ENCODE measurements at places on chromosomes 4 and X. TPM values are rescaled to one million over a fixed set of nuclear protein-coding genes. Genes with fewer than 3 reads are reported as not detected.

GRCh38 chrX:100995469-100995868 lies 26.0 kb downstream of the ARL13A start:
- peak overlapping the region; percentile 2 for H3K27ac ChIP-seq
- H3K4me1 ChIP-seq: peaks cover 2% of the 10 kb centered on the region
- H3K27me3 ChIP-seq: no peaks in the 10 kb centered on the region
- no peaks in the 10 kb centered on the region for H3K36me3 ChIP-seq
- peak; percentile 93 for DNase-seq
- H3K4me3 ChIP-seq: no peak overlapping the region

Gene TGIF2LX
- total RNA-seq: not detected

- H3K4me3 ChIP-seq: no peak overlapping the region
- no peaks in the 10 kb centered on the region for H3K36me3 ChIP-seq
- no peaks in the 10 kb centered on the region for H3K27me3 ChIP-seq
- no peaks in the 10 kb centered on the region for H3K4me1 ChIP-seq
Observed at GRCh38 chrX:66654411-66654810, 15.5 kb upstream of the EDA2R start.

Gene ESX1
- not detected for total RNA-seq

DNA sequence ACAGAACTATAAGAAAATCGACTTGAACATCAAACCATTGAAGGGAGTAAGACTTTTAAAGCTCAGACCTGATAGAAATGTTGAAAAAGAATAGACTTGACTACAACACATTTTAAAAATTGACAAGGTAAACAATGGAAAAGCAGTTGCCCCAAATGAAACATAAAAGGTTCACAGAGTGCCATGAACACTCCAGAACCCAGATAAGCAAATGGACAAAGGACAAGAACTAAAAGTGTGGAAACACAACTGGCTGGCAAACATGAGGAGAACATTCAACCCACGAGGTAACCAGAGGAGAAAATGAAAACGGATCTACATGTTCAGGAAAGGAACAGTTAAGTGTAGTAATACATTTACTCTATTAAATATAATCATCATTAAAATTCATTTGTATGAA lies 26.5 kb downstream of the SCARB2 start:
- peaks cover 15% of the 10 kb centered on the region for H3K36me3 ChIP-seq
- H3K27ac ChIP-seq: no peak overlapping the region
- H3K4me1 ChIP-seq: peaks cover 6% of the 10 kb centered on the region
- H3K27me3 ChIP-seq: no peaks in the 10 kb centered on the region

Gene CPE
- 3.6 TPM for total RNA-seq

GRCh38 chrX:39542316-39542715 lies 555.4 kb downstream of the BCOR start:
- no peaks in the 10 kb centered on the region for H3K4me1 ChIP-seq
- no peaks in the 10 kb centered on the region for H3K36me3 ChIP-seq
- no peak overlapping the region for H3K27ac ChIP-seq
- H3K4me3 ChIP-seq: no peak overlapping the region
- H3K27me3 ChIP-seq: peaks cover 4% of the 10 kb centered on the region

DNA sequence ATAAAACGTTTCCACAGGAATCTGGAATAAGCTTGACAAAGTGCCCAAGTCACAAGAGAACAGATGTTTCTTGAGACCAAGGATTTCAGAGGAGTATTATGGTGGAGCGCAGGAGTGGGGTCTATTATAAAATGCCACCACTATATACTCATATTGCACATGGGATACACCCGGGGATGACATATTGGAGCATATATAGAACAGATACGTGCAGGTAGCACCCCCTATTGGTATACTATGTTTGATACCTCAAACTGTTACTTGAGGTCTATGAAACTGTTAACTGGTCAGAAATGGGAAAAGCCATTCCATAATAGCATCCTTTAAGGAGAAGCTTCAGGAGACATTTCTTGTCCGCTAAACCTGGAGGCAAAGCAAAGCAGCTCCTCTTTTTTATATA lies 86.0 kb downstream of the PCYT1B start:
- no peaks in the 10 kb centered on the region for H3K4me1 ChIP-seq
- peaks cover 6% of the 10 kb centered on the region for H3K27me3 ChIP-seq
- H3K36me3 ChIP-seq: no peaks in the 10 kb centered on the region
- DNase-seq: peak; percentile 11
- H3K4me3 ChIP-seq: no peak overlapping the region
- H3K27ac ChIP-seq: no peak overlapping the region

DNA sequence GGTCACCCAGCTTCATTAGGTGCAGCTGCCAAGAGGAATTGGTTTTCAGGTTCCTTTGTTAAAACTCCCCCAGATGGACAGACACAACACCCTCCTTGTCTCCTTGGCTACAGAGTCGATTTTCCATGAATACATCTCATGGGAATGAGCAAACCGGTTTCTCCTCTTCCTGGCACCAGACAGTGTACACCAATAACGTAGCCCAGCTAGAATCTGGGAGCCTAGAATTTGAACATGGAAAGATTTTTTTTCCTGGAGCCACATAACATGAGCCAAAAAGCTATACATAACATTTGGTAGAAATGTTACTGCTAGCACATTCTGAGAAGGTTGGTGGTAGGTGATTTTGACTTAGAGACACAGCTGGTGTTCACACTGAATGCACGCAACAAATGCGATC lies 62.9 kb upstream of the SLC34A2 start:
- no peaks in the 10 kb centered on the region for H3K4me1 ChIP-seq
- H3K4me3 ChIP-seq: no peak overlapping the region
- H3K36me3 ChIP-seq: no peaks in the 10 kb centered on the region
- no peaks in the 10 kb centered on the region for H3K27me3 ChIP-seq

- H3K27me3 ChIP-seq: no peaks in the 10 kb centered on the region
- H3K4me3 ChIP-seq: no peak overlapping the region
- H3K27ac ChIP-seq: no peak overlapping the region
Observed at GRCh38 chr4:94571715-94572114, 120.0 kb downstream of the PDLIM5 start.

GRCh38 chrX:137194164-137194563 lies 160.4 kb upstream of the GPR101 start:
- H3K27me3 ChIP-seq: peaks cover 1% of the 10 kb centered on the region
- no peaks in the 10 kb centered on the region for H3K4me1 ChIP-seq
- H3K27ac ChIP-seq: no peak overlapping the region
- peak; percentile 21 for DNase-seq
- no peaks in the 10 kb centered on the region for H3K36me3 ChIP-seq

Gene CENPVL2
- not detected for total RNA-seq

DNA sequence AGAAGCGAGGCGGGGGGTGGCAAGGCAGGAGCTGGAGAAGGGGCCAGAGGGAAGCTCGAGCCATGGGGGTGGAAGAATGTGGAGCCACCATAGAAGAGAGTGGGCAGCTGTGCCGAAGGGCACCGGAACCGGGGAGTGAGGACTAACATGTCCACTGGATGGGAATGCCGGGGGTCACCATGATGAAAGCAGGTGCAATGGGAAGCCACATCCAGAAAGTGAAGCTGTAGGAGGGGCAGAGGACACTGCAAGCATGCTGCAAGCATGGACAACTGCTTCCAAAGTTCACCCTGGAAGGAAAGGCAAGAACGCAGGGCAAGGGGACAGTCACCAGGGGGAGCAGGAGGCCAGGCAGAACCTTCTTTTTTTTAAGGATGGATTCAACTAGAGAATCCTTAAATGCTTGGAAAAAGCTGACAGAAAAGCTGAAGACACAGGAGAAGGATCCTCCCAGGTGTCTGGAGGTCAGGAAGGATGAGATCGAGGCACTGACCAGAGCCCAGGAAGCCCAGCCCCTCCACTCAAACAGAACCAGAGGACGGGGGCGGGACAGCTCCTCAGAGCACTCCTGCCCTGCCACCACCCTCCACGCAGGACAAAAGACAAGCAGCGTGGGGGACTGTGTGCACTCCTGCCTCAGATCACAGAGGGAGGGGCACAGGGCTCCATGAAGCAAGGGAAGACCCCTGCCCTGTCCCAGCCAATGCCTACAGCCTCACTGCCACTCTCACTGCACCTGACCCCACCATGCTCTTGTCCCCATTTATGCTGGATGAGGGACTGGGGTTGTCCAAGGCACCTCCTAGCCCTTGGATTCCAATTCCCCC lies 169.2 kb downstream of the AFAP1 start:
- H3K36me3 ChIP-seq: peaks cover 94% of the 10 kb centered on the region
- no peak overlapping the region for H3K27ac ChIP-seq
- no peaks in the 10 kb centered on the region for H3K27me3 ChIP-seq
- no peaks in the 10 kb centered on the region for H3K4me1 ChIP-seq
- no peak overlapping the region for H3K4me3 ChIP-seq

All from IMR-90 (cell line).